ENCODE measurements at places on chromosomes 11 and 22. TPM values are rescaled to one million over a fixed set of nuclear protein-coding genes. Genes with fewer than 3 reads are reported as not detected.

AMOTL1 gene
- total RNA-seq: 0.03 TPM

GGTLC2 gene
- not detected for total RNA-seq

RFPL2 gene
- total RNA-seq: 0.69 TPM

MYO18B gene
- total RNA-seq: 1.4 TPM

F2 gene
- not detected for total RNA-seq

C11orf21 gene
- 115 TPM for total RNA-seq

TCN1 gene
- total RNA-seq: not detected

INPP5J gene
- total RNA-seq: 0.33 TPM

C22orf42 gene
- not detected for total RNA-seq

All from naive thymus-derived CD8-positive, alpha-beta T cell (primary cell).